ENCODE measurements at places on chromosomes 11 and 22.

DNA sequence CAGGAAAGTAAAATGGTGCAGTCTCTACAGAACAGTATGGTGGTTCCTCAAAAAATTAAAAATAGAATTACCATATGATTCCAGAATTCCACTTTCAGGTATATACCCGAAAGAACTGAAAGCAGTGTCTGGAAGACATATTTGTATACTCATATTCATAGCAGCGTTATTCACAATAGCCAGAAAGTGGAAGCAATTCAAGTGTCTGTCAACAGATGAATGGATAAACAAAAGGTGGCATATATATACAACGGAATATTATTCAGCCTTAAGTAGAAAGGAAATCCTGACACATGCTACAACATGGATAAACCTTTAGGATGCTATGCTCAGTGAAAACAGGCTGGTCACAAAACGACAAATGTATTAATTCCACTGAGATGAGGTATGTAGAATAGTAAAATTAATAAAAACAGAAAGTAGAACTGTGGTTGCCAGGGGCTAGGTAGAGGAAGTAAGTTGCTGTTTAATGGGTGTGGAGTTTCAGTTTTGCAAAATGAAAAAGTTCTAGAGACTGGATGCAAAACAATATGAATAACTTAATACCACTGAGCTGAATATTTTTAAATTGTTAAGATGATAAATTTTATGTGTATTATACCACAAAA is 14.5 kb downstream of the SAA1 start:
- no peak for DNase-seq

DNA sequence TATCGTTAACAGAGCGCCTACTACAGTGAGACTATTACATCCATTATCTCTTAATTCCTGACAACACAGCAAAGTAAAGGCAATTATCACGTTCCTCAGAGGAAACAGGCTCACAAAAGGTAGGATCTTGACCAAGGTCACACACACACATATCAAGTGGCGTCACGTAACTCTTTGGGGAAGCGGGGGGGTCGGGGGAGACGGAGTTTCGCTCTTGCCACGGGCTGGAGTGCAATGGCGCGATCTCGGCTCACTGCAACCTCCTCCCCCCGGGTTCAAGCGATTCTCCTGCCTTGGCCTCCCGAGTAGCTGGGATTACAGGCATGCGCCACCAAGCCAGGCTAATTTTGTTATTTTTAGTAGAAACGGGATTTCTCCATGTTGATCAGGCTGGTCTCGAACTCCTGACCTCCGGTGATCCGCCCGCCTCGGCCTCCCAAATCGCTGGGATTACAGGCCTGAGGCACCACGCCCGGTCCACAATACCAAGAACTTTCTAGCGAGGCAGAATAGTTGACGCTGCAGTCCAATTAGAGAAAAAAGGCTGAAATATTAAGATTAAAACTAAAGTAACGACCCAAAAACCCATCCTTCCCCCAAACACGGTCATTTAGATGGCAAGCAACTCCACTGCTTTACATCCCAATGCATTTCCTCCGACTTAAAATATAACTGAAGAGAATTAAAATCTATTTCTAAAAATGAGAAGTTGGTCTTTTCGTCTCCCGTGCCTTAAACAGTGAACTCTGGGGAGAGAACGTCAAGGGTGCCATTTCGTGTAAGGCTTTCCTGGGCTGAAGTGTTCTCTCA is 1.2 kb downstream of the DDX17 start:
- peak; percentile 72 for DNase-seq

DNA sequence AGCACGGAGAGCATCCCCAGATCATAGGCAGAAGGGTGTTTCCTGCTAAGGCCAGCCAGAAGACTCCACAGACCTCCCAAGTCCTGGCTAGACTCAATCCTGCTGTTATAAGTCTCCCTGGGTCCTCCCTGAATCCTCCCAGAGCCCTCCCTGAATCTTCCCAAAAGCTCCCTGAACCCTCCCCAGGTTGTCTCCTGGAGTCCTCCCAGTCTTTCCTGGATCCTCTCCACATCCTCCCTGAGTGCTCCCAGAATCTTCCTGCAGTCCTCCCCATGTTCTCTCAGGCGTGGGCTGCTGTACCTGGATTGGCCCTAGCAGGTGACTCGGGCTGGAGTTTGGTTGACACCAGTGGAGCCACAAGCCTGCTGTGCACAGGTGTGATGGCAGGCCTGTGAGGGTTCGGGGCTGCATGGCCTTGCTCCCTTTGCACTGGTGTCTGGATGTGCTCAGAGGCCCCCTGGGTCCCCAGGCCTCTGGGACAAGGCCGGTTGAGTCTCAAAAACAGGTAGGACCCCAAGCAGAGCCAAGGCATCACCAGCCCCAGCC is 11.6 kb downstream of the GP1BB start:
- DNase-seq: no peak

DNA sequence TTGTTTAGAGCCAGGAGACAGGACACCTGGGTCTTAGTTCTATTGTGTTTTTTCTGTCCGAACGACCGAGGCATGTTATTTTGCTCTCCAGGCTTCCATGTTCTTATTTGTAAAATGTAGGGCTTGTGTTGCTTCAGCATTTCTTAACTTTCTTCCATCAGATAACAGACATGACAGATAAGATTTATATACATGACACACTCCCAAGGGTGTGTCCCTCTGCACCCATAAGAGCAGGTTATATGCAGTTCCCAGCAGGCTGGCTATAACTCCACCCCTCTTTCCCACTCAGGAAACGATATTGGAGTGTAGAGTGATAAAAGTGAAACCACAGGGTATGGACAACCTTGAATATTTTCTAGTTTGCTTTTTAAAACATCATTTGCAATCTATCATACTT is 65.8 kb downstream of the APIP start:
- no peak for DNase-seq

DNA sequence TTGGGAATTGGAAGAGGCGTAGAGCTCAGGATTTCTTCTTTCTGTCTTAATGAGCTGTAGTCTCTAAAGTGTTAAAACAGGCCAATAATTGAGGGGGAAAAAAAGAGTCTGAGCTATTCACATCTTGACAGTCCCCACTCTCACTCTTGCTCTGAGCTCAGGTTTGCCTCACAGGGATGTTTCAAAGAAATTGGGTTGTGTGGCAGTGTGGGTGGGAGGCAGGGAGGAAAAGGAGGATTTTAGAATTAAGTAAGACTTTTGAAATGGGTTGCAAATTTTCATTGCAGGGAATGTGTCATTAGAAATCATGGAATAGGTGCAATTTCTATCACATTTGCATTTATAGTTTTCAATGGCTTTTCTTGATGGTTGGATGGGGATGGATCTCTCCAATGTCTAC is 338.8 kb upstream of the KIRREL3 start:
- no peak for DNase-seq

GRCh38 chr11:45392591-45393091 is 106.5 kb upstream of the SYT13 start:
- no peak for DNase-seq

DNA sequence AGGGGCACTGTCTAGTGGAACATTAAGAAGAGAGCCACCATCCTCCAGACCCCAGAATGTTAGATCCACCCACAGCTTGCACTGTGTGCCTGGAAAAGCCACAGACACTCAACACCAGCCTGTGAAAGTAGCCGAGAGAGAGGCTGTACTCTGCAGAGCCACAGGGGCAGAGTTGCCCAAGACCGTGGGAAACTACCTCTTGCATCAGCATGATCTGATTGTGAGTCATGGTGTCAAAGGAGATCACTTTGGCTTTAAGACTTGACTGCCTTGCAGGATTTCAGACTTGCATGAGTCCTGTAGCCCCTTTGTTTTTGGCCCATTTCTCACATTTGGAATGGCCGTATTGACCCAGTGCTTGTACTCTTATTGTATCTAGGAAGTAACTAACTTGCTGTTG is 115.9 kb upstream of the CCDC179 start:
- DNase-seq: peak; percentile 79

DNA sequence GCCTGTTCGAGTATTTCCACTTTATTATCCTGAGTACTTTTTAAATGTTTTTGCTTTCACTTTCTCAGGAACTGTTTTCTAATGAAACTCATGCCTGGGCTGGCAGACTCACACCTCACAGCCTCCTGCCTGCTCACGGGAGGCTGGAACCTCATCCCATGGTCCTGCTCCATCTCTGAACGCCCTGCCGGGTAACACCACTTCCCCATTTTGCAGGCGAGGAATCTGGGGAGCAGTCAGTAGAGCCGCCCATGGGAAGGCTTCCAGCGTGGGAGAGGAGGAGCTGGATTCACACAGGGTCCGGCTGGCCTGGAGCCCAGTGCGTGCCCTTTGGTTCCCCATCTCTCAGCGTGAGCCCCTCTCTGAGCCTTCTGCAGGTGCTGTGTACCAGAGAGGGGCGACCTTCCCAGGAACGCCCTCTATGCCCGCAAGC is 53.6 kb downstream of the SCUBE1 start:
- DNase-seq: no peak

DNA sequence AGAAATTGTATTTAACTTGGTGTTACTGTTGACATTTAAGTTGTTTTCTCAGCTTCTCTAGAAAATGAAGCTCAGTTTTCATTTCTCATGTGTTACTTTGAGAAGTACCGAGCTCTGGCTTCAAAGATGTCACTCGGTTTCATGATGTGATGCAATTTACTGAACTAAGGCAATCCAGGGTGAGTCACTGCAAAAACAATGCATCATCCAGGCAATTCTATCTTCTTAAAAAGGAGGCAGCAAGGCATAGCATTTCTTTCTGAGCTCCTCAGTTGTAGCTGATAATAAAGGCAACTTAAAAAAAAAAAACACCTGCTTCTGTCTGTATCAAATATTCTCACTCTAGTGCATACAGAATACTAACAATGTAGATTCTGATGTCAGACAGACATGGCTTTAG is 91.1 kb upstream of the KCNA4 start:
- DNase-seq: peak; percentile 55

DNA sequence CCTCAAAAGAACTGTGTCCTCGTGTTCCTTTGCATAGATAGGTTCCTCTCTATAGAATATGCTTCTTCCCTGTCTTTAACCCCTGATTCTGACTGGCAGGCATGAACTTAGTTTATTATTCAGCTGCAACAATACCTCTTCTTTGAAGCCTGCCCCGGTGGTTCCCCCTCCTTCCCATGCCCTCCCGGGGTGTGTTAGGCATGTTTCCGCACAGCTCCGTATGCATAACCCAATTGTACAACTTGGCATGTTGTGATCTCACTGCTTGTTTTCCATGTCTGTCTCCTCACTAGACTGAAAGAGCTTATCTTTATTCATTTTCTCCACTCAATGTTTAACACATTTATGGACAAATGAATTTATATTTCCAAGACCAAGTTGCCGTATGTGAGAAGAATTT is 72.6 kb downstream of the DEPDC5 start:
- no peak for DNase-seq

DNA sequence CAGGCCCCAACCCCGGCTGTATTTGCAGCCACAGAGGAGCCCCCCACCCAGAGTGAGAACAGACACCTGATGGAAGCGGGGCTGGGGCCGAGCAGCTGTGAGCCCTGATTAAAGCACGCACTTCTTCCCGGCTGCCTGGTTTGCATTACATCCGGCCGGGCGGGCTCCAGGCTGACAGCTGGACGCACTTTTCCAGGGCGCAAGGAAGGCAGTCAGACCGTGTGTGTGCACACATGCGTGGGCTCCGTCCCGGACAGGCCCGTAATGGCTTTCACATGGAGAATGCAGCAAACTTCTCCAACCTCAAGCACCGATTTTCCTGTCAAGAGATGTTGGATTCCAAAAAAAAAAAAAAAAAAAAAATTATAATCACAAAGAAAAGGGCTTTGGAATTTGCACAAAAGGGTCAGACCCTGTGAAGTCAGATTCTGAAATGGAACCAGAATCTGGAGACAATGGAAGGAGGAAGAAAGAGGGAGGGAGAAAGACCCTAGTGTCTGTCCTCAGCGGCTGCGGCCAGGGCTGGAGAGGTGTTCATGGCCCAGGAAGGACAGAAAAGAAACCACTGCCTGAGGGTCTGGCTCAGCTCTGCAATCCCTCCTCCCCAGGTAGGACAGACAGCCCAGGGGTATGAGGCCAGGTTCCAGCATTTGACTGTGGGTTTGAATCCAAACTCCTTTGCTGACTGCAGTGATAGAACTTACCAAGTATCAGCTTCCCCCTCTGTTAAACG is 365.5 kb downstream of the MN1 start:
- no peak for DNase-seq

GRCh38 chr11:12410006-12410728 is 32.8 kb downstream of the PARVA start:
- DNase-seq: peak; percentile 6

DNA sequence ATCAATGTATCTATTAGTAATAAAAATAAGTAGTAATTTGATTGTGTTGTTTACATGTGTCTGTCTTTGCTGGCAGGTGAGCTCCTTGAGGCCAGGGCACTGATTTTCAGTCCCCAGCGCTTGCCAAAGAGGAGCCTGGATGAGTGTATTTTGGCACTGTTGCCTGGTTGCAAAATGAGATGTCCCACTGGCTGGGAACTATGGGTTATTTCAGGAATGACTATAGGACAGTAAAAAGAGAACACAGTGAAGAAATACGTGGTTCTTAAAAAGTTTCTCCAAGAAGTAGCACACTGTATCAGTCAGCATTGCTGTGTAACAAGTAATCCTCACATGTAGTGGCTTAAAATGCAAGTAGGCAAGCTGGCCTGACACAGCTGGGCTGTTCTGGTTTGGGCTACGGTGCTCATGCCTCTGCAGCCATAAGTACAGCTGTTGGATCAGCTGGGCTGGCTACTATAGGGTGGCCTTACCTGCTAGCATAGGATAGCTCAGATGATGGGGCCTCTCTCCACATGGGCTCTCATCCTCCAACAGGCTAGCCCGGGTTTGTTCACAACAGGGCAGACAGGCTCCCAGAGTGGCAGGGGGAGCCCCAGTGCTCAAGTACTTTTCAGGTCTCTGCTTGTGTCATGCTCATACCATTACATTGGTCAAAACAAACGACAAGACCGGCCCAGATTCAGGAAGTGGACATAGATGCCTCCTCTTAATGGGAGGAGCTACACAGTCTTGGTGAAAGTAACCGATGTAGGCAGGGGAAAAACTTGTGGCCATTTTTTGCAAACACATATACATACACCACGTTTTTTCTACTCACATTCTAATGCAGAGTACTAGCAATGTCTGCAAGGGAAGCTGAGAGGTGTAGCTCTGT is 399.1 kb downstream of the LARGE1 start:
- DNase-seq: no peak

DNA sequence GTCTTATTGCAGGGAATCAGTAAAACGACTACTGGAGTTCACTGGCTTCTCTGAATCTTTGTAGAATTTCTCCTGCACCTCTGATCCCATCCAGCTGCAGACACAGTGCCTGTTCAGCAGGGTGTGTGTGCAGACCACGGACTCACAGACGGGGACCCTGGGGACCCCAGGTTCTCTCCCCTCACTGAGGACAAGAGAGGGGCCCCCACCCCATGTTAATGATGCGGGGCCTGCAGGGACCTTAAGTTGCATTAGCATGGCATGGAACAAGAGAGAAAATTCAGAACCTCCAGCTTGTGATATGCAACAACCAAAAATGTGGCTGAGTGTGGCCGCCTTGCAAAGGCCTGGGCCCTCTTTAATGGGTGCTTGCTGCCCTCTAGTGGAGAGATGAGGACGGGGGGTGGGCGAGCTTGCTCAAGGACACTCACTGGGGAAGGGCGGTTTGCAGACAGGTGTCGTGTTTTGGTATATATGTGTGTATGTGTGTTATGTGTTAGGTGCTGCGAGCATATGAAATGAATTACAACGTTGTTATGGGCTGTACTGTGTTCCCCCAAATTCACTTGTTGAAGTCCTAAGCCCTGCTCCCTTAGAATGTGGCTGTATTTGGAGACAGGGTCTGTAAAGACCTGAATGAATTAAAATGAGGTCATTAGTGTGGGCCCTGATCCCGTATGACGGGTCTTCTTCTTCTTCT is 84.4 kb upstream of the SEPTIN5 start:
- DNase-seq: peak; percentile 86

GRCh38 chr11:2440646-2441045 is 3.7 kb downstream of the TRPM5 start:
- DNase-seq: peak; percentile 28

Data from NB4 (cell line).